Activated CD4-positive, alpha-beta T cell treated with anti-CD3 and anti-CD28 coated beads for 24 hours (primary cell): ENCODE measurements at places on chromosomes 4 and X.

- DNase-seq = no peak
Measured at GRCh38 chr4:106565727-106566126, 197.1 kb upstream of the GIMD1 start.

DNA sequence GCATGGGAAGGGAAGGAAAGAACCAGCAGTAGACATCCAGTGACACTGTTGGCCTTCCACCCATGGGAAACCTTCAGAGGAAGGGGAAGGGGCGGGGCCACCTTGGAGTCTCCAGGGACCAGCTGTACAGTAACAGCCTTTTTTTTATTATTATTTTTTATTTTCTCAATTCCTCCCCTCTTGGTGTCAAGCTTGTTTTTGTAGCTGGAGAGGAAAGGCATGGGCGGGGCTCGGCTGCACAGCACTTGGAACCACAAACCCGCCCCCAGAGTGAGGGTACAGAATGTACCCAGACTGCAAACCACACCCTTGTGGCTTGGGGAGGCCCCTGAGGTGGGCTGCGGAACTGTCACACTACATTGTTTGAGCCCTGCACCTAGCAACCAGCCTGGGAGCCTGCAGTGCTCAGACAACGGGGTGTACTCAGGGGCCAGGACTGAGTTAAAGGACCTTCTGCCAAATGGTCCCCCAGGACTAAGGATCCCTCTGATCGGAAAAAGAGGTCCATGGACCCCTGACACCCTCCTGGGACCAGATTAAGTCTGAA is 45.7 kb downstream of the PRPS1 start:
- peak; percentile 67 for DNase-seq

GRCh38 chr4:17090063-17090462 is 191.6 kb upstream of the LDB2 start:
- no peak for DNase-seq

- no peak for DNase-seq
Measured at GRCh38 chrX:47973235-47973634, 30.6 kb downstream of the ZNF182 start.

DNA sequence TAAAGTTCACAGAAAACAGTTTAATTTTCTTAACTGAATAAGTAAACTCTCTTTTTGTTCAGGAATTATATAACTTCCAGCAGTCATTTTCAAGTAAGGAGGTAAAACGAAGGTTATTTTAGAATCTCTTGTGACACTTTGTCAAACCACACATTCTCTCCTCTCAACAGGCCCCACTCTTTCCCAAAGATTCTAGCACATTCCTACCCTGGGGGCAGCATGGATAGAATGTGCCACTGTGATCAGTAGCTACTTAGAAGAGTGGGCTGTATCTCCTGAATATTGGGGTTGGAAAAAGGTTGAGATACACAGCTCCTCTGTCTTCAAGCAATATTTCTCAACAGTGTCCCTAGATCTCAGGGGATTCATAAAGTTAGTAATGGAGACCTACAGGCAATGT is 157.6 kb downstream of the EMCN start:
- DNase-seq = no peak

DNA sequence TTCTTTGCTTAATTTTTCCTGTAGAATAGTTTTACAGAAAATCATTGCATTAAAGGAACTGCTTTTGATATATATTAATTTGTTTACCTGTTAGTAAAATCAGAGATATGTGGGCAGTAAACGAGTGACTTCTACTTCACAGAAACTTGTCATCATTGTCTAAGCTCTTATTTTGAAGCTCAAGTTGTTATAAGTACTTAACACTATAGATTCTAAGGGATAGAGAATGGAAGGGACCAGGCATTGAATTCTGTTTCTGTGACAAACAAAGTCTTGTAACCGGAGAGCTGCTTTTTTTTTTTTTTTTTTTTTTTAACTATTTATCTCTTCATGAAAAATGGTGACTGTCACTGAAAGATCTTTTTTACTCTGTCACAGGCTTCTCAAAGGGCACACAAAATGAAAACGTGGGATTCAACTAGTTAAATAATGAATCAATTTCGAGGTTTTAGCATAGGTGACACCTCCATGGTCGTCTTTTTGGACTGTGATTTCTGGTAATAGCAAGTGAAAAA is 14.4 kb downstream of the STK26 start:
- DNase-seq = no peak

DNA sequence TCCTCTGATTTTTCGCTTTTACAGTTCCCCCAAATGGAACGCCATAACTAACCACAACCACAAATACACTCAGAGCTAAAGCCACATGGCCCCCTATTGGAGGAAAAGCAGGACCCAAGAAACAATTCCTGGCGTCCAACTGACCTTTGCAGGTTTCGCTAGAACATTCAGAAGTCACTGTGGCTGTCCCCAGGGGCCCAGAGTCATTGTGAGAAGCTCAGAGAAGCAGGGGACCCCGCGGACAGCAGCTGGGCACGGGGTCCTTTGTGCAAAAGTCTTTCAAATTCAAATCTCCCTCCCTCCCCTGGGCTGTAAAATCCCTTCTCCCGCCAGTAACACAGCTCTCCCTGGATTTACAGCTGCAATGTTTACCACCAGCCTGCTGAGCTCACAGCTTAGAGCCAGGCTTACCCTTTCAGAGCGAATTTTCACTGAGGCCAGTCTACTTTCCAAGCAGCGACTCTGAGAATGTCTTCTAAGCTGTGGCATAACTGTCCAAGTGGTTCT is 214.8 kb downstream of the CRLF2 start:
- no peak for DNase-seq

GRCh38 chr4:56874166-56874565 is 33.5 kb upstream of the REST start:
- no peak for DNase-seq
